T-helper 1 cell (primary cell): ENCODE measurements at places on chromosomes 5 and 9.
A peak's percentile ranks its signal among the peaks of the same experiment; 100 is the strongest.

DNA sequence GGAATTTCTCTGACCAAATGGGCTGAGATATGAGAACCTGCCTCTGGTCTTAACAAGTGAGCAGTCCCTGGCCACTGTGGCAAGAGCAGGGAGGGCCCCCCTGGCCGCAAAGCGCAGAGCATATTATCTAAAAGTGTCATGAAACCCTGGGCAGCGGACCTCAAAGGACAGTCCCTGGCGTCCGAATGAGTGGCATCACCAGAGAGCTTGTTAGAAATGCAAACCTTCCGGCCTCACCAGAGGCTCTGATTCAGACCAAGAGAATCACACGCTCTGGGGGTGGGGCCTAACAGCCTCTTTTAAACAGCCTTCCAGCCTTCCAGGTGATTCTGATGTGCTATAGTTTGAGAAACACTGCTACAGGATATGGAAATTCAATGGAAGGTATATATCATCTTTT is 10.9 kb downstream of the PTPN3 start:
- no peak for DNase-seq

DNA sequence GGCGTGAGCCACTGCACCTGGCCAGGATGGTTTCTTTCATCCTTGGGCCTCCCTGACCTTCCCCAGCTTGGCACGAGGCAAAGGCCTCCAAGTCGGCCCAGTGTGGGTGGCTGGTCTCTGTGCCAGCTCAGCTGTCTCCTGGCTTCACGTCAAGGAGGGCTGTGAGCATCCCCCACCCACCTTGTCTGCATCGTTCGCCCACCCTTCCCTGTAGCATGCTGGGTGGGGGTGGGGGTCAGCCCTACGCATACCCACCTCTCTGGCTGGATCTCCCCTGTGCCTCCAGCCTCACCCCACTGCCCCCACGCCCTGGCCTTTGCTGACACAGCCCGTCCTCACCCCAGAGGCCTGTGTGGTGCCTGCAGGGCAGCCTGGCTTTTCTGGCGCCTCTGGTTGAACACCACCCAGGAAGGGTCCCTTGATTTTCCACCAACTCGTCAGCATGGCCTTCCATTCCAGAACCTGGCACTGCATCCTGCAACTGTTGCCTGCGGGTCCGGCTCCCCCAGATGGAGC is 8.8 kb upstream of the WDR5 start:
- DNase-seq = no peak

DNA sequence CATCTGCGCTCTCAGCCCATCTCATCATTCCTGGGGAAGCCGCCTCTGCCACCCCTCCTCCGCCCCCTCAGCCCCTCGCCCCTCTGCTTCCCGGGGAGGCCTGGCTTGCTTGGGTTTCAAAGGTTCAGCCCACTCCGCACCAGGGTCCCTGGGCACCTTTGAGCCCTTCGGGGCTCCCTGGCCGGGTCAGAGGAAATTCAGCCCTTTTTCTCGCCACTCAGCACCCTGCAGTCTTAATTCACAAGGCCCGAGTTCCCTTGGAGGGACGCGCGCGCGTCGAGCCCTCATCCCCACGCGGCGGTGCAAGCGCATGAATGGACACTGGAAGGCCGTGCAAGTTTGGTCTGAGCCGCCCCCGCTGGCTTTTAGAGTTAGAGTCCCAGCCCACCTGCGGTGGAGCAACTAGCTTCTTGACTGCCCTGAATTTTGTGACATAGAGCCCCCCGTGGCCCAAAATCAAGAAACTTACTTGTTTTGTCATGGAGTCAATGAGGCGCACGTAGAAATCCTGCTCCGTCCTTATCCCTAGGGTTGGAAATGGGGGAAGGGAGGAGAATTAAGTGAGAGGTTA is 4.5 kb downstream of the EBF1 start:
- no peak for DNase-seq

GRCh38 chr5:122259995-122260394 is 52.0 kb upstream of the SNCAIP start:
- no peak for DNase-seq

DNA sequence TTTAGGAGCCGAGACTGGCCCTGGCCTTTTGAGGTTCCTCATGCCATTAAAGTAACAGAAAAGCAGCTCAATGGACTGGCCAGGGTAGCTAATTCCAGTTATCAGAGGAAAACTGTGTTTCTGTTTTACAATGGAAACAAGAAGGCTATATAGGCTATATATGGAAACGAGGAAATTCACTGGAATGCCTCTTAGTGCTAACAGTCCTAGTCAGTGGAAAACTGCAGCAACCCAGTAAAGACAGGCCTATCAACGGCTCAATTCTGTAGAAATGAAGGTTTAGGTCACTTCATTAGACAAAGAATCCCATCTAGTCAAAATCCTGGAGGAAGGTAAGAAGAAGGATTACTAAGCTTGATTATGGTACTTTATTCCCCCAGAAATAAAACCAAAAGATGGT is 3.2 kb upstream of the TICAM2 start:
- no peak for DNase-seq

DNA sequence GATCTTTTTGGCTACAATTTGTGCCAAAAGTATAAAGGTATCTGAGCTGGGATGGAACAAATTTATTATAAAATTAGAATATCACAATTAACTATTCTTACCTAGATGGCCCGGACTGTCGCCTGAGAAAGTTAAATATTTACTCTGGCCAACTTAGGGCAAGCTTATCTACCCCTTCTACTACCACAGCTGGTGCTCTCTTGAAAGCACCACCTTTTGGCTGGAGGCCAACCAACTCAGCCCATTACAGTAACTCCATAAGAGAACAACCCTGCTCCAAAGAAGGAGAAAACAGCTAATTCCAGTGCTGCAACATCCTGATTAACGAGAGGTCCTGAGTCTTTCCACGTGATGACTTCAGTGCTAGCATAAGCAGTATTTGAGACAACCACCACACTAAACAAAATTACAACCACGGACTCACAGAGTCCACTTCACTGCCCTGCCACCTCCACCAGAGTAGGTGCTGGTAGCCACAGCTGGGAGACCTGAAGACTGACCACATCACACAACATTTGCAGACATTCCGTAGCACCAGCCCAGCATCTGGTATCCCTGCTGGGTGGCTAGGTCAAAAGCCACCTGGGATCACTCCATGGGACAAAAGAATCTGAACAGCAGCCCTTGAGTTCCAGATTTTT is 43.2 kb downstream of the RGMB start:
- no peak for DNase-seq

DNA sequence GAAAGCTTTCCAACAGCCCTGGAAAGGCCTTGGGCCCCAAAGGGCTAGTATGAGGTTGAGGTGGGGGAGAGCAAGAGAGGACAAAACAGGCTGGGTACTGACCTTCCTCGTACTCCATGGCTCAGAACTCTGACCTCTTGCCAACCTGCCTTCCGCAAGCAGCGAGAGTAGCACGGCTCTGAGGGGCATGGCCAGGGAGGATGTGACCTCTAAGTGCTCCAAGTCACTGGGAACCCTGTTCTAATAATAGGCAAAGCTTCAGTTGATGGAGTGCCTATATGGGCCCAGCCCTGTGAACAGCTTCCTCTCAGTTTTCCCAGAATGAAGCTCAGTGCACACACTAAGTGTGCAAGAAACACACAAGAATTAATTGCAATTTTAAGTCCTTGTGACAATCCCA is 127.6 kb upstream of the GABRP start:
- no peak for DNase-seq

GRCh38 chr5:88872971-88873370 is 10.0 kb downstream of the MEF2C start:
- no peak for DNase-seq

DNA sequence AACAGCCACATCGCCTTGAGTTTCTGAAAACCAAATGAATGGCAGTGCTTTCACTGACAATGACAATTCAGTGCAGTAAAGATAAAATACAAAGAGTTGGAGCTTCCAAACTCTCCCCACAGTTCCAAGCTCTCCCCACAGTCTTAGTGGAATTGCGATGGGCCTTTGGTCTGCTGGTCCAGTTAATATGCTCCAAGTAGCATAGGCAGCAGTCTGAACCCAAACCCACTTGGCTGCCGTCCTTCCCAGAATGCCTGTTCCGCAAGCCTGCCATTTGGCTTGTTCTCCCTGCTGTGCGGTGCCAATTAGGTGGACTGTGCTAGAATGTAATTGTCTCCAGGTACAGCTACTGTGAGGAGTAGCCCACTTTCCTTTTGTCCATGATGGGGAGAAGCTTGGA is 250.1 kb downstream of the GOLPH3 start:
- DNase-seq = no peak

GRCh38 chr5:144451187-144451973 is 280.7 kb downstream of the KCTD16 start:
- no peak for DNase-seq

GRCh38 chr5:114948363-114948762 is 221.3 kb downstream of the TRIM36 start:
- DNase-seq = no peak

DNA sequence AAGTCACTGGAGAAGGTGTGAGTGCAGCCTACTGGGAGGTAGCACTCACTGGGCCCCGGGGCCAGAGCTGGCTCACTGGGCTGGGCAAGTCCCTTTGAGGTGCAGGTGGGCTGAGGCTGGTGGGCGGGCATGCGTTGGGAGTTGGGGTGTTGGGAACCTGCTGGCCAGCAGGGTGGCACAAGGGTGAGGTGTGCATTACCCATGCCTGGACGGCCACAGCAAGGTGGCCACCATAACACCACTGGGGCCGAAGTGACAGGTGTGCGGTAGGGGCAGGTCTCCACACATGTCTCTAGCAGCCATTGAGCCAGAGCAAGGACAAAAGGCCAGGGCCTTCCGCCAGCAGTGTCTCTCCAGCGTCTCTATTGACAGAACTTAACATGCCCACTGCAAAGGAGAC is 22.6 kb downstream of the PRRT1B start:
- no peak for DNase-seq

- no peak for DNase-seq
These were observed 23.0 kb upstream of the GLE1 start for GRCh38 chr9:128481561-128481960.

GRCh38 chr5:34790069-34790468 is 48.9 kb upstream of the TTC23L start:
- DNase-seq = no peak

GRCh38 chr9:8732367-8733075 is 932.9 kb upstream of the DMAC1 start:
- DNase-seq = no peak

- DNase-seq = no peak
These were observed 31.2 kb downstream of the STRBP start for GRCh38 chr9:123237220-123237619.

GRCh38 chr5:95178046-95178651 is 106.7 kb downstream of the MCTP1 start:
- DNase-seq = no peak

DNA sequence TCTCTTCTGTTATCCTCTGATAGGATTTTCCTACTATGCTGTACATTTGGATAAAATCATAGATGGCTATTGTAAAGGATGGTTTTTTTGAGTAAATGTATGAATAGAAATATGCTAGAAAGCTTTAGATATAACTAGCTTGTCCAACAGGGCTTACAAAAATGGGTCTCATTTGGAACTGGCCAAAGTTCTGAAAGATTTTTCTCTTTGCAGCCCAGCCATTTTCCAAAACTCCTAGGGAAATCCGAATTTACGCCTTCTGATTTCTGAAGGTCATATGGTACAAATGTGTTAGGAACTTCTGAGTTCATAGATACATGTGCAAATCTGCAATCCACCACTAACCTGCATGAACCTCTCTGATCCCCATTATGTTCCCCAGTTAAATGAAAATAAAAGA is 603.9 kb upstream of the C9orf72 start:
- DNase-seq = no peak

DNA sequence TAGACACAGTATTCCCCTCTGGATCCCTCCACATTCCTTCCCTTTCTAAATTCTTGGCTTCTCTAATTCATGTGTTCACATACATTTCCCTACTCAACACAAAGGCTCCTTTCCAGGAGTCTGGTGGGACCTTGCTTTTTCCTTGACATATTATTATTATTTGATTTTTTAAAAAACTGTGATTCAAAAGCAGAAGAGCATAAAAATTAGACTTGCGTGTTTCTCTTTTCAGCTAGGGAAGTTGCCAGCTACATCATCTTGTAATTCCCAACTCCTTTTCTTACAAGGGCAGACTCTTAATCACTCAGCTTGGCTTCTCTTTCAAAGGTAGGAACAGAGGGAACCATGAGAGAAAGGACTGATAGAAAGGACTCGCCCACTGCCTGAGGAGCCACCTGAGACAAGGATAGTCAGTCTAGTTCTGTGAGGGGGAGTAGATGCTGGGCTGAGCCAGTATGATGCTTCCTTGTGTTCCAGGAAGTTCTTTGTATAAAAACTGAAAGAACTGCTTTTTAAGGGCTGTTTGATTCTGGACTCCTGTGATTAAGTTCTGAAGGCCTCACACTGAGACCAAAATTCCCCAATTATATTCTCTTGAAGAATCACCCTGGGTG is 51.0 kb upstream of the DPYSL3 start:
- DNase-seq = no peak

GRCh38 chr5:90558344-90559192 is at the start of gene ADGRV1:
ADGRV1 (plus strand) TSS chr5:90558797; CDS start chr5:90558896, 99 bp downstream.
- no peak for DNase-seq

GRCh38 chr9:31983895-31984294 is 400.5 kb upstream of the ACO1 start:
- DNase-seq = no peak

- no peak for DNase-seq
These were observed 86.6 kb downstream of the GABRA1 start for GRCh38 chr5:161934486-161934885.

DNA sequence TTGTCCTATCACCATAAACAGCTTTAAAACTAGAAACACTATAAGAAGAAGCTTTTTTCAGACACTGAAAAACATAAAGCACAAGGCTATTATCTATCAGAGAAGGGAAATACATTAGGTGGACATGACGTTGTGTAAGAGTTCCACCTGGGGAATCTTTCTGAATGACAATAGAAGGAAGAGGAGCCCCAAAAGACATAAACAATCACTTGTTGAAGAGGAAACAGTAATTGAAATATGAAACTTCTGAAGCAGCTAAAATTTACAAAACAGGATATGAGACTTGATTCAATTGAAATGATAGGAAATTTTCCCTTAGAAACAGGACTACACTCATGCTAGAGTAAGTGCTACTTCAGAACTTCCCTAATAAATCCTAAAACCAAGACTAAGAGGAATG is 933.6 kb downstream of the EFNA5 start:
- no peak for DNase-seq

DNA sequence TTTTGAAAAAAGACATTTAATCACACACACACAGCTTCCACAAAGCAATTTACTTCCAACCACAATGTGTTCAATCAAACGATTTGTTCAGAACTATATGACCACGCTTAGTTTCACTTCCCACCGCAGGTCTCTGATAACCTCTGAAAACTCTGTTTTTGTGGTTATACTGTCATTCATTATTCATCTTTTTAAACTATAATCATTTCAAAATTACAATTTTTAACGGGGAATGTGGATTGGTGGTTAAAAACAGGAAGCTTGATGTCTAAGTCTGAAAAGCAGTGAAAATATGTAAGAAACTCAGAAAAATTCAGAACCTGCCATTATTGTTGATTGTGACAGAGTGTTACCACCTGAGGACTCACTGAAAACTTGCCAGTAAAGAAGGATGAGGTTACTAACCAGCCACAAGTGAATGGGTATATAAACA is 12.7 kb upstream of the TMEM174 start:
- DNase-seq = peak; percentile 82

GRCh38 chr9:136742591-136743391 is at the start of gene LCN10:
LCN10 (minus strand) TSS chr9:136742940; CDS start chr9:136742903, 37 bp downstream.
- DNase-seq = no peak
